ENCODE measurements at places on chromosomes 16 and 17.

- DNase-seq, result no peak
These were observed 215.7 kb downstream of the NTN1 start for GRCh38 chr17:9237053-9237410.

GRCh38 chr17:68576137-68576536 lies 25.0 kb downstream of the FAM20A start:
- no peak for DNase-seq

GRCh38 chr16:60674241-60674640 lies 1362.0 kb downstream of the CDH8 start:
- DNase-seq, result no peak

DNA sequence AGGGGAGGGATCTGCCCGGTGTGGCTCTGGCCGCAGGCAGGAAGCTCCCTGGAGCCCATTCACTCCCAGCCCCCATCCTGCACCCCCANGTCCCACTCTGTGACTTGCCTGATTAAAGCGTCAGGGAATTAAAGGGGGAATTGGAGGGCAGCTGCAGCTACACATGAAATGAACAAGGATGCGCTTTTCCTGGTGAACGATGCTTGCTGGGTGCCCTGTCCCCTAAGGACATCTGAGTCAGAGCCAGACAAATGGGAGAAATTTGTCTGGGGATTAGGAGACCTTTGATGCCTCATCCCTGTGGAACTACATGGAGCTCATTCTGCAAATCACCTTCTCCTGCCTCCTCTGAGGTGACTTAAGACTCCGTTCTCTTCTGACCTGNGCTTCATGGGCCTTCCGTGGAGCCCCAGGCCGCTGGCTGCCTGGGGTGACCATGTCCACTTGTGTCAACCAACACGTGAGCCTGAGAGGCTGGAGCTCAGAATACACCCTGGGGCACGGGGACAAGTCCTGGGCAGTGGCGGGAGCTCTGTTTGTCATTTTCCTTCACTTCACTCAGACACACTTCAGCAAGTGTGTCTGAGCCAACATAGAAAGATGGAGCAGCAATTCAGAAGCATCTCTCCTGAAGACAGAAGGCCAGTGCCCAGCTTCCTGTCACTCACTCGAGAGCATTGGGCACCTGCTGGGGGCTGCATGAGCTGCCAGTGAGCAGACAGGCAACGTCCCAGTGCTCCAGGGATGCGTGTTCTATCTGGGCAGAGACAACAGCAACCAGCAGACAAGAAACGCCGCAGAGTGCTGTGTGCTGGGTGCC lies 54.1 kb downstream of the METRNL start:
- DNase-seq, result no peak

DNA sequence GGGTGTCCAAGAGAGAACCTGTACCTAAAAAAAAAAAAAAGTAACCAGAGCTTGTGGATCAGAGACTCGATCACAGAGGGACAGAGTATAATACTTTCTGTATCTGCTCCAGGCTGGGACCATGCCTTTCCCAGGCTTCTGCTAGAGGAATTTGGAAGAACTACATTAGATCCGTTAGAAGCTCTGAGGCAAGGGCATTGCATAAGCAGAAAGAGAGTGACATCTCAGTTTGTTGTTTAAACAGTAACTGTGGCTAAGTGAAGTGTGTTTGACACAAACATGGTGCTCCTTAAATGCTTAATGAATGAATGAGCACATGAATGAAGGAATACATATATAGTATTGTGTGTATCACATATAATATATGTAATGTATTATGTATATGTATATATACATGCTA lies 131.2 kb downstream of the HS3ST3B1 start:
- DNase-seq, result no peak

GRCh38 chr17:41315204-41315794 lies at the start of gene KRTAP17-1:
TSS of gene KRTAP17-1 (minus strand) at chr17:41315710. CDS start at chr17:41315650, 60 bp downstream.
- DNase-seq, result no peak

DNA sequence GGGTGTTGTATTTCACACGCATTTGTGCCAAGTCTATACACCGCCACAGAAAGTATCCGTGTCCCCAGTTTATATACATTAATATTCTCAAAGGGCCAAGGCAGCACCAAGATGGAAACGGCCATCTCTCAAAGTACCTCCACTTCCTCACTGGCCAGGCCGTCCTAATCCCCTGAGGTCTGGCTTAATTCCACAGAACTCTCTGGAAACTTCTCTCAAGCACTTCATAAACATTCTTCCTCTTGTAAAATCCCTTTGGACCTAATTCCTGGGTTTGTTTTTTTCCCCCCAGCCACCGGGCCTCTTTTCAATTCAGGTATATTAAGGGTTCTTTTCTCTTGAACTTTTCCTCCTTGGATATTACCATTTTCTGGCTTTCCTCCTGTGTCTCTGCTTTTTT lies 5.1 kb upstream of the ERN1 start:
- DNase-seq, result no peak

DNA sequence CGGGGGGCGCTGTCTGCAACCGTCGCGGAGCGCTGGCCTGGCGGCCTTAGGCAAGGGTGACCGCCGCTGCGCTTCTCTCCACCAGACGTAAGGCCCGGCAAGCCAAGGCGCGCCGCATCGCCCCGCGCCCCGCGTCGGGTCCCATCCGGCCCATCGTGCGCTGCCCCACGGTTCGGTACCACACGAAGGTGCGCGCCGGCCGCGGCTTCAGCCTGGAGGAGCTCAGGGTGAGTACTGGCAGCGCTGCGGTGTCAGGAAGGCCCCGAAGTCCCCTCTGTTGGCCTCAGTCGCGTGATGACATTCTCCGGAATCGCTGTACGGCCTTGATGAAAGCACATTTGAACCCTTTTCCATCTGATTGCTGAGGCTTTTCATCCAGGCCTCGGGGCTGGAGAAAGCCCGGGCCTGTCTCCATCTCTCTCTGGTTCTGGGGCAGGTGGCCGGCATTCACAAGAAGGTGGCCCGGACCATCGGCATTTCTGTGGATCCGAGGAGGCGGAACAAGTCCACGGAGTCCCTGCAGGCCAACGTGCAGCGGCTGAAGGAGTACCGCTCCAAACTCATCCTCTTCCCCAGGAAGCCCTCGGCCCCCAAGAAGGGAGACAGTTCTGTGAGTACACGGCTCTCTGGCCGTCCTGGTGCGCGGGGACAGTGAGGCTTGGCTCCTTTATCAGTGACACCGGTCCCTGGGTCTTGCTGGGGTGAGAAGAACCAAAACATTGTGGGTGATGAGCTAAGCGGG lies 831 bp downstream of the RPL13 start:
- DNase-seq, result no peak

DNA sequence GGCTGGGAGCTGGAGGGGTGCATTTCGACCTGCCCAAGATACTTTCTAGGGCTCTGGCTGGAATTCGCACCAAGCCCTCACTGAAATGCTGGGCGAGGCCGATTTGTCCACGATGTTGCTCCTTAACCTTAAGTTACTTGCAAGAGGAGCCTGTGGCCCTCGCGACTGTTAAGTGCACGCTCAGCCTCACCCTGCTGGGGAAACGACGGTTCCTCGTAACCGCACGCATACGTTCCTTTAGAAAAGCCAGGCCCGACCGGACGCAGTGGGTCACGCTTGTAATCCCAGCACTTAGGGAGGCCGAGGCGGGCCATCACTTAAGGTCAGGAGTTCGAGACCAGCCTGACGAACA lies 607 bp upstream of the NCOR1 start:
- DNase-seq, result peak; percentile 22

- peak; percentile 16 for DNase-seq
These were observed 32.8 kb downstream of the CACNA1G start for GRCh38 chr17:50593321-50593720.

DNA sequence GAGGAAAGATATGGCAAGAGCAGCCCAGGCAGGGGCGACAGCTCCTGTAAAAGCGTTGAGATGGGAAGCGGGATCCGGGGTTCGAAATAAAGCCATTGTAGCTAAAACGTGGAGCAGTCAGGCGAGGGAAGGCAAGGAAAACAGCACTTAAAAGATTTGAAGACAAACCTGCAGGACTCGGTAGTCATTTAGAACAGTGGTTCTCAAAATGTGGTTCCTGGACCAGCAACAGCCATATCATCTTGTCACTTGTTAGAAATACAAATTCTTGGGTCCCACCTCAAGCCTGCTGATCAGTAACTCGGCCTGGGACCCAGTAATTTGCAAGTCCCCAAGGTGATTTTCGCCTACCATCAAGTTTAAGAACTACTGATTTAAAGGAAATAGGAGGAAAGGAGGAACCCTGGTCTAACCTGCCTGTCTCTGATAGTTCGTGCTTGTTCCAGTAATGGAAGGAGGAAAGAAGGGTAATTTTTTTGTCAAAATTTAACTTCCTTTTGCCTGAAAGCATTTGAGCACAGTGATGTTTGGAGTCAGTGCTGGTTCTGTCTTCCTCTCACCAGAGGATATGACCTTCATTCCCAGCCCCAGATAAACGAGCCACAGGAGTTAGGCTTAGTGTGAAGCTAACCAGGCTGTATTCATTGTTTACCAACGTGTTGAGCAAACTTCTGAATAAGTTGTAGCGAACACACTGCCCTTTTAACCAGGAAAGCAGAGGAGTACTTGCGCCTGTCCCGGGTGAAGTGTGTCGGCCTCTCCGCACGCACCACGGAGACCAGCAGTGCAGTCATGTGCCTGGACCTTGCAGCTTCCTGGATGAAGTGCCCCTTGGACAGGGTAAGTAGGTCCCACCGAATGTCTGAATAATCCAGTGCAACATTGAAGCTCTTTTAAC lies 1.1 kb downstream of the ORC6 start:
- DNase-seq, result no peak

- no peak for DNase-seq
These were observed 29.5 kb downstream of the WWOX start for GRCh38 chr16:78128913-78129312.

- DNase-seq, result no peak
These were observed 20.7 kb downstream of the TMEM235 start for GRCh38 chr17:78252111-78252634.

GRCh38 chr16:66166490-66166889 lies 200.0 kb upstream of the CDH5 start:
- DNase-seq, result no peak

DNA sequence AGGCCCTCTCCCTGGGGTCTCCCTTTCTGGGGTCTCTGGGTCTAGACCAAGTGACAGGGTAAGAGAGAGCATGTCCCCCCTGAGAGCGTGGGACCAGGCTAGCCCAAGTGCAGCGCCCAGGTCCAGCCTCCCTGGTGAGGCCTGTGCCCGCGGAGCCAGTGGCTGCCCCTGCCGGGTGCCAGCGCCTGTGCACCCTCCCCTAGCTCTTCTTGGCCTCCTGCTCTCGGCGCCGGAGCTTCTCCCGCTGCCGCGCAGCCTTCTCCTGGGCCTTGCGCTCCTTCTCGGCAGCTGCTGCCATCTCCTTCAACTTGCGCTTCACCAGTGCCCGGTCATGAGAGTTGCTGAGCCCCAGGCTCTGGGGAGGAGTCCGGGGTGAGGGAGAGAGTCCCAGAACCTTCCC lies 17.3 kb downstream of the SAMD14 start:
- DNase-seq, result no peak

DNA sequence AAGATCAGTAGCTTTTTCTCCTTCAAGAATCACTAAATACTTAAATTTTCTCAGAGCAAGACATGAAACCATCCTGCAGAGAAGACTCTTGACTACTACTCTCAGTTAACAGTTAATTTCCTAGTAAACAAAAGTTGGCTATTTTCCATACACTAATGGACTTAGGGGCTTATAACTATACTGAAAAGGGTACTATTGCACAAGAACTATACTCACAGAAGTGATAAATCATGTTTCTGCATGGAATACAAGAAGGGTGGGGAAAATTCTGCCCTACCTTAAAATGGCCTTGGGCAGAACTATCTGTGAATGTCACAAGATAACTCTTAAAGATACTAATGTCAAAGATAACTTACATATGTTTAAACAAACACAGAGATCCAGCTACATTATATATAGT lies 12.5 kb downstream of the ZNF652 start:
- no peak for DNase-seq

GRCh38 chr17:8029121-8029520 lies 9.7 kb upstream of the ALOX15B start:
- no peak for DNase-seq

GRCh38 chr16:22098405-22099255 lies 6.3 kb downstream of the VWA3A start:
- DNase-seq, result peak; percentile 42

DNA sequence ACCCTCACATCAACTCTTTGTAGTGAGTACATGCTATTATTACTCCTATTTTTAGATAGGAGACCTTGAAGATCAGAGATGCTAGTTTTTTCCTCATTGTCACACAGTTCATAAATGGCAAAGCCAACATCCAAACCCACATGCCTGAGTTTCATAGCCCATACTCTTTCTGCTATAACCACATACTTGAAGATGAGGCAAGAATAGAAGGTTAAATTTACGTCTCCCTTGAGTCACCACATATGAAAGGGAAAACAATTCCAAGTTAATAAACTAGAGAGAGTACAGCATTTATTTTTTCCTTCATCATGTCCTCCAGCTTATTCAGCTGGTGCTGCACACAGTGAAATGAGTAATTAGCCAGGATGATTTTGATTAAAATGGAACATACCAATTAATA lies 23.7 kb downstream of the NUDT7 start:
- no peak for DNase-seq

Measured in NT2/D1 (cell line).